Stimulated activated CD4-positive, alpha-beta T cell treated with anti-CD3 and anti-CD28 coated beads, Interleukin-4, amount 100 ng/mL, for 1 hour (primary cell): ENCODE measurements at places on chromosomes 13 and 19.

- no peak for DNase-seq
These were observed 174.5 kb downstream of the USP12 start for GRCh38 chr13:26996965-26997752.

GRCh38 chr13:37481011-37481884 is 117.3 kb downstream of the POSTN start:
- no peak for DNase-seq

DNA sequence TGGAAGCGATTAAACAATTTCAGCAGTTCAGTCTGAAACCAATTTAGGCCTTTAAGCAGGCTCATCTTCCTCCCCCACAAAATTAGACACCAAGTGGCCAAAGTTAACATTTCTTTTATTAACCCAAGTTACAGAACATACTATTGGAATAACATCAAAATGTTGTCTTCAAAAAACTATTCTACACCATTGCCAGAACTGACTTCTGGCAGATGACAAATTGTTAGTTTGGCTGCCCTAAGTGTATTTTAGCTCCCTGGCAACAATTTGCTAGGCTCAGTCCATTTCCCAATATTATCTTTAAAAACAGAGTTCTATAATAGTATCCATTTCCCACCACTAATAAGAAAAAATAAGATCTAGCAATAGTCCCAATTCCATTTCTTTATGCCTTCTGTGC is 107.8 kb downstream of the SGCG start:
- no peak for DNase-seq

DNA sequence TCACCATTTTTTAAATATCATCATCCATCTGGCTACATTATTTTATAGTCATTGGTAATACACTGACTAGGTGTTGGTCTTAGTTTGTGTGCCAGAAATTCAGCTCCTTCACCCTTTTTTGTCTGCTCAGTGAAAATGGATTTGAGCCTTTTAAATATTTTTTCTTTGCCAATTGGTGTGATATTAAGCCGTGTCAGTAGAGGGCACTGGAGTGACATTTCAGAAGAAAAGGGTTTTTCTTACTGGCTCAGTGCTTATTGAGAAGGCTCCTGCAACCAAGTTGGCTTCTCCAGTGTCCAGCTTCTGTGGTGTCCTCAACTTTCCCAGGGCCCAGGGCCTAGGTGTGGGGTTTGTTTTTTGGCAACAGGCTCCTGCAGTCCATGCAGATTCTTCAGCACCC is 546.6 kb downstream of the DACH1 start:
- DNase-seq, result no peak

GRCh38 chr19:19487950-19488874 is 27.1 kb downstream of the TSSK6 start:
- DNase-seq, result no peak

DNA sequence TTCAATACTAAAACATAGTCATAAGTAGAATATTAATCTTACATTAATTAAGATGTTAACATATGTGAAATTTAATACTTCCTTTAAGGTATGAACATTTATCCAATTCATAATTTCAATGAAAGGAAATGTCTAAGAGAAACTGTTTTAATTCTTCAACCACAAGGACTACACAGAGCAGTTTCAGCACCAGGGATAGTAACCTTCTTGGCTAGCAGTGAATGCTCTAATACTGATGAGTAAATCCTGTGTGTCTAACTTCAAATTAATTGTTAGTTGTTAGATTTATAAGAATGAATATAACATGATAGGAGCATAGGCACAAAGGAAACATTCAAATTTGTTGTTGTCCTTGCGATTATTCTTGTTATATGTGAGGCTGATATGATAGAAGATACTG is 15.6 kb upstream of the NBEA start:
- DNase-seq, result no peak

DNA sequence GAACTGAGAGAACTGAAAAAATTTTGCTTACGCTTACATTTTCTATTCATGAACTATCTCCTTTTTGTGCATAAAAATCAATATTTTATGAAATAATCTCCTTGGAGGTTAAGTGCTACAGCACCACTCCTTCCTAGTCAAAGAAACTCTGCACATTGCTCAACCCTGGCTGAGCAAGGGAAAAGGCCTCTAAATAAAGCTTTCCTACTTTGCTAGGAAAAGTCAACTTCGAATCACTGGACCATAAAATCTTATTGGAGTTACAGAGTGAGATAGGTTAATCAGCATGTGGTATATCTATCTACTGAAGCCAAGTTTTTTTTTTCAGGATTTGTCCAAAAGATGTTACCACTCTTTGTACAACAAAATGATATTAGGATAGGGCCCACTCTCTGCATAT is 57.5 kb upstream of the HMGB1 start:
- no peak for DNase-seq

DNA sequence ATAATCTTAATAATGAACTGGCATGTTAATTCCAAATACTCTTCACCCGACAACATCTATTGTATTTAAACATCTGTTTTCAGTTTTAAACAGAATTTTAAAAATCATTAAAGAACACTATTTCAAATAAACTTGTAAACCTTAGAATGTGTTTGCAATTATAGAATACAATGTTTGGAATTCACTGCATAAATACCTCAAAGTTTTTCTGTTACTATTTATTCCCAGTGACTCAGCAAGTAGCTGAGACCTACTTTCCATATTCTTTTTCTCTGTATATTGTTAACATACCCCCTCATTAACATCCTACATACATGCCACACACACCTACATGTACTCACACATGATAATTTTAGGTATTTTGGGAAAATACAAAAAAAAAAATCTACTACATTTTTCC is 1134.3 kb downstream of the SLITRK1 start:
- no peak for DNase-seq

- DNase-seq, result no peak
These were observed 35.5 kb downstream of the SERTM1 start for GRCh38 chr13:36709136-36709890.

DNA sequence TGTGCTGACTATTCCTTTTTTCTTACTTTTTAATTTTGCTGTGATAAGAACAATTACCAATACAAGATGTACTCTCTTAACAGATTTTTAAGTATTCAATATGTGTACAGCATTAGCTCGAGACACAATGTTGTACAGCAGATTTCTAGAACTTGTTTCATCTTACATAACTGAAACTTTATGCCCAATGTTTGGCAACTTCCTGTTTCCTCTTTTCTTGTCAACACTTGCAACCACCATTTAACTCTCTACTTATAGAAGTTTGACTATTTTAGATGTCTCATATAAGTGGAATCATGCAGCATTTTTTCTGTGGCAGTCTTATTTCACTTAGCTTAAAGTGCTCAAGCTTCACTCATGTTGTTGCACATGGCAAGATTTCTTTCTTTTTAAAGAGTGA is 1426.8 kb downstream of the SLITRK5 start:
- DNase-seq, result no peak

GRCh38 chr13:50700664-50701305 is 142.7 kb downstream of the DLEU7 start:
- DNase-seq, result no peak

DNA sequence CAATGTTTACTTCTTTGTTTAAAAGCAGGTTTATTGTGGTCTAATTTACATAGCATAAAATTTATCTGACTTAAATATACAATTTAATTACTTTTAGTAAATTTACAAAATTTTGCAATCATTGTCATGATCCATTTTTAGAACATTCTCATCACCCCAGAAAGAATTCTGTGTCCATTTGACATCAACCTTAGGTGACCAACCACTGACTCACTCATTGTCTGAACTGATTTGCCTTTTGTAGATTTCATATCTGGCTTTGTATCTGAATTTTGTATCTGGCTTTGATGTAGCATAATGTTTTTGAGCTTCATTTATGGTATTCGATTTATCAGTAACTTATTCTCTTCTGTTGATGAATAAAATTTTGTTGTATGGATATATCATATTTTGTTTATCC is 40.4 kb downstream of the EDNRB start:
- DNase-seq, result no peak

- DNase-seq, result no peak
These were observed 1.9 kb upstream of the CACNG8 start for GRCh38 chr19:53960886-53961285.

DNA sequence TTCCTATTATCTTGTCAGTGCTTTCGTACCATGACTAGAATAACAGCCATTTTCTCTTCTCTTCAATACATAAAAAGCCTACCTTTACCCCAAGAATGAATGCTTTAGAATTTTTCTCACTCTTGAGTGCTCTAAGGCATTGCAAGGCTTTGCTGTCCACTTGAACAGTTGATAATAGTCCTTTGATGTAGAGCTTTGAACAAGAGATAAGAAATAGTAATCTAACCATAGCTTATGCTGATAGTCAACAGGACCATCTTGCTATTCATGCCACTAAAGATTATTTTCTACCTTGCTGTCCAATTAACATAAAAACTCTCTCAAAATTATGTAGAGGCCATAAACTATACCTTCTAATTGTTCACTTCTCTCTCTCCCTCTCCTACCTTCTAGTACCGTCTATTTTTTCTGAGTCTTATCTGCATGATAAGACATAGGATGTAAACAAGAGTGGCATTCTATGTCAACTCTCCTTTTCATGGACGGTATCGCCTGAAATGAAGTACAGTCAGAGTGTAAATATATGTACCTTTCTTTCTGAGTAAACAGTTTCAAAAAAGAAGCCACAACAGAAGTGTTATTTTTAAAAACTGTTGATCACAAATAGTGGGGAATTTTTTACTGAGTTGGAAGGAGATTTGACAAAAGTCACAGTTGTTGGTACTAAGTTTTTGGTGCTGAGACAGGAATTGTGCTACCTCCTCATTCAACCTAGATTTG is 297.9 kb downstream of the NDFIP2 start:
- no peak for DNase-seq

DNA sequence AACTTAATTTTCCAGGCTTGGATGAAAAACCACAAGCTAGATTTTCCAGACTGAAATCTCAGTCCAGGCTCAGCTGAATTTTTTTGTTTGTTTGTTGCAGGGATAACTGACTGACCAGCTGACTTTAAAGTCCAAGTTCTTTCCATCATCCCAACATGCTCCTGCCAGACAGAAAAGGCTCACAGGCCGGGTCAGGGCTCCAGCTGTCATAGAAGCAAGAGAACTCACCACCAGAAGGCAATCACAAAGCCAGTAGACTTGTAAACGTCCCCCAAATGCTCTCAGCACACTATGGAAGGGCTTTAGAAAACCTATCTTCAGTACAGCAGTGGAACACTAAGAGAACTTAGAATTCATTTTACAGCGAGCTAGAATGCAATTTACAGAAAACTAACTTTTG is 25.5 kb downstream of the DCLK1 start:
- no peak for DNase-seq

DNA sequence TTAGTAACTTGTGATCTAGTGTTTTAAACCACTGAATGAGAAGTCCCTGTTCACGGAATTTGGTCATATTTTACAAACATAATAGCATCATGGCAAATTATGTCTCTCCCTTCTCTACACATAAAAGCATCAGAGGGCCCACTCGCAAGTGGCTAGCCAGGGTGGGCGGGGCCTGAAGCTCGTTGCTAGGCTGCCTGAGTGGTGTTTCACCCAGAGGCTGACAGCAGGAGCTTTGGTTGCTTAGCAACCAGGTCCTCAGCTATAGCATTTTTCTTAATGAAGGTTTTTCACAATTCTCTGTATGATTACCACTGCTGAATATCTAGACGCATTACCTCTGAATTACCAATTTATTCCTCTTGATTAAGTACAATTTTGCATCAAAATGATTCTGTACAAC is 126.5 kb downstream of the NALCN start:
- DNase-seq, result no peak

DNA sequence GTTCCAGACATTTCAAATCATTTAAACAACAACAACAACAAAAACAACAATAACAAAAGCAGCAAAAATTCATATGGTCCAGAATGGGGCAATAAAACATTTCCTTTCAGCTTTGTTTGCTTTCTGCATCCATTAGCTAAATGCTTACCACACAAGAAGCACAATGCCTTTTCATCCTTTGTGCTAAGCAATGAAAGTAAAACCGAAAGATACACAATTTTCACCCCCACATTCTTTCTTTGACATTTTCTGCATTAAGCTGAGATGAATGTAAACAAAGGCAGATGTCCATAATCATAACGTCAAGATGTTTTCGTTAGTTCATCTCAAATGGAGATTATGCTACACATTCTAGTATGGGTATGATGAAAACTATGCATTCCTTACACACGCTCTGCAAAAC is 568.5 kb downstream of the SLITRK6 start:
- DNase-seq, result no peak

GRCh38 chr19:33085570-33086128 is 4.7 kb downstream of the GPATCH1 start:
- no peak for DNase-seq

GRCh38 chr13:59603646-59604045 is 560.1 kb downstream of the DIAPH3 start:
- DNase-seq, result no peak

DNA sequence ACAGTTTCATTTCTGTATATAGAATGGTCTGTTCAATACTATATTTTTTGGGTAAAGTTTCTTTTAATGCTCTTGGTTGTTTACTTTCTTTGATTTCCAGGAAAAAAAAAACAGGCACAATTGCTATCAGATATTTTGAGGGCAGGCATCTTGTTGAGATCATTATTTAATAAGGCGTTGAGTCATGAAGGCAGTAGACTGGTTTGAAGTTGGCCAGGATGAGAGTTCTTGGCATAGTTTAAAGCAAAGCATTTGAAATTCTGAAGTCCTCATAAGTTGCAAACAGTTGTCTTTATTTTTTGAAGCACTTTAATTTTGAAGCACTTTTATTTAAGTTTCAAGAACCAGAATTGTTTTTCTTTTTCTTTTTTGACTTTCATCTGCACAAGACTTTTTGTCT is 2.6 kb upstream of the ZNF175 start:
- DNase-seq, result no peak

GRCh38 chr19:13127051-13127450 is 9.0 kb downstream of the NACC1 start:
- DNase-seq, result no peak

GRCh38 chr13:77918391-77919245 is at the start of gene EDNRB:
TSS of gene EDNRB (minus strand) at chr13:77918831. CDS start at chr13:77918573, 258 bp downstream.
- DNase-seq, result no peak

DNA sequence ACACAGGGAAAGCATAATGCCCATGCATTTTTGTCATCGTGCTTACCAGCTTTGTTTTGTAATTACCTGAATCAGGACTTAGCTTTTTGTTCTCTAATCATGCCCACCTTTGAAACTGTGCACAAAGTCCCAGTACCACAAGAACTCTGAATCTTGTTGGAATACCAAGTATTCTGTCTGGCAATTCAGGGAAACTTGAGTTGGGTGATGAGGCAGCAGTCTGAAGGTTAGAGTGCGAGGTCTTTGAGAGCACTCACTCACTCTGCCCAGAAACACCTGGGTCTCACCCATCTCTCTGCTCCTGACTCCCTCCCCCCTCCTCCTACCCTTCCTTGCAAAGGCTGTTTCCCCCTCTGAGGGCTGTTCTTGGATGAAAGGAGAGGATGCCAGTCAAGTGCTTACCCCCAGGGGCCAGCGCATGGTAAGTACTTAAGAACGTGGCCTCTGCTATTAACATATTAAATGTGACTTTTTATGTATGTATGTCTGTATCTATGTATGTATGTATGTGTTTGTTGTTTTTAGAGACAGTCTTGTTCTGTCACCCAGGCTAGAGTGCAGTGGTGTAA is 22.4 kb downstream of the SIPA1L3 start:
- DNase-seq, result no peak

GRCh38 chr13:25253702-25254101 is 33.6 kb downstream of the MTMR6 start:
- DNase-seq, result no peak
